Tibial artery (tissue), 4 donors: ENCODE measurements at places on chromosomes 6 and 20.

- no peaks in the 10 kb centered on the region for H3K4me1 ChIP-seq
- no peak overlapping the region for H3K4me3 ChIP-seq
- peaks cover 37% of the 10 kb centered on the region for H3K27me3 ChIP-seq
- no peaks in the 10 kb centered on the region for H3K36me3 ChIP-seq
Measured at GRCh38 chr20:61355585-61355984, 103.5 kb downstream of the CDH4 start.

DNA sequence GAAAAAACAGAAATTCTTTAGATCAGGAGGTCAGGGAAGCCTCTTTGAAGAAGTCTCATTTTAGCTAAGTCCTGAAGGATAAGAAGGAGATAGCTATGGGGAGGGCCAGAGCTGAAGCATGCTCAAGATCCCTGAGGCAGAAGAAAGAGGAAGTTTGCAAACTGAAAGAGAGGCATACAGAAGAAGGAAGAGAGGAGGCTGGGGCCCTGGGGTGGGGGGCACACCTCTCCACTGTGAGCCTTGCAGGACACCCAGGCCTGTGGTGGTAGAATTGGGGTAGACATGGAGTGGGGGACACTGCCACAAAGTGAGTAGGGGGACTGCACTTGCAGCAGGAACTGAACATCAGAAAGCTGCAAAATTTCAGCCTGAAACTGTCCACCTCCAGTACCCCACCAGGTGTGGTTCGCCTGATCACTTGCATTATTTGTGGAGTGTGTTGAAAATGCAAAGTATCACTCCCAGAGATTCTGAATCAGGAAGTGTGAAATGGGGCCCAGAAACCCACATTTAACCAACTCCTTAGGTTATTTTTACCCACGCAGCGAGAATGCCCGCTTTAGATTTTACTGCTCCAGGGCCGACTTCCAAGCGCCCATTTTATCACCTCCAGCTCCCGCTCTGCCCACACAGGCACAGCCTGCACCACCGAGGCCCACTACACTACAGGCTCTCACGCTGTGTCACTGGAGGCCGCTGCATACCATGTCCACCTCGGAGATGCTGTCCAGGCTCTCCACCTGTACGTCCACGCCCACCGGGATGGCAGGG lies 44.0 kb downstream of the GABRR2 start:
- no peaks in the 10 kb centered on the region for H3K4me1 ChIP-seq
- H3K27ac ChIP-seq = no peak overlapping the region
- no peak for DNase-seq
- no peaks in the 10 kb centered on the region for H3K27me3 ChIP-seq

DNA sequence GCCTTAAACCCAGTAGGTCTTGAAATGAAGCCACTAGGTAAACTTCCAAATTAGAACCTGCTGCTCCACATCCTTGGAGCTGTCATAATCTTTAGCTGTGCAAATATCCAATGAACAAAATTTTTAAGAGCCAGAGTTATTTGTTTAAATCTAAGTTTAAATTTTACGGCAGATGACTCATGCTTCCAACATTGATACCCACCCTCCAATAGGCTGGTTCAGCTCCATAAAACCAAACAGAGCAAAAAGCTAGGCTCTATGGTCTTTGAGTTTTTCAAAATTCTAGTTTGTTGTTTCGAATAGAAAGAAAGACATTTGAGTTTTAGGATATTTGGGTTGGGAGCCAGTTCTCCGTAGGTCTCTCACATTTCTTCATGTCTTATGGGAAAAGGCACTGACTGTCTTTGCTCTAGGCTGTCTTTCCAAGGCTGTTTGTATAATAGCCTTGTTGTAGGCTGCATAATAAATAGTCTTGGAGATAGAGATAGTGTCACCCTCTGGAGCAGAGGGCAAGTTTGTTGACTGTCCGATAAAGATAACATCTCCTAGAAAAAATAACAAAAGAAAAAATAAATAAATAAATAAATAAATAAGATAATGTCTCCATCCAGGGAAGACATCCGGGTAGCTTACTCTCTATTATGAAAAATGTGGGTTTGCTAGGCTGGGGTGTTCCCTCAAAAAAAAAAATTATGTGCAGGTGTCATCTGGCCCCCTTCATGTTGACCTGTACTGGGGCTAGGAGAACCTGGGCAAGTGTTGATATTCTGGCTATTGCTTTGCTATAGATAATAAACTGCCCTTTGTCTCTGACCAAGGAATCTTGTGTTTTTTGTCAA lies 36.5 kb downstream of the SLC2A12 start:
- no peak for DNase-seq
- H3K27ac ChIP-seq = no peak overlapping the region
- no peaks in the 10 kb centered on the region for H3K27me3 ChIP-seq
- no peaks in the 10 kb centered on the region for H3K36me3 ChIP-seq
- no peaks in the 10 kb centered on the region for H3K4me1 ChIP-seq

GRCh38 chr6:51529240-51529639 lies 558.2 kb downstream of the PKHD1 start:
- H3K4me1 ChIP-seq = no peaks in the 10 kb centered on the region
- no peak for DNase-seq
- H3K36me3 ChIP-seq = no peaks in the 10 kb centered on the region

GRCh38 chr20:19259141-19259591 lies 46.7 kb downstream of the SLC24A3 start:
- no peak overlapping the region for H3K27ac ChIP-seq
- H3K27me3 ChIP-seq = no peaks in the 10 kb centered on the region
- DNase-seq = no peak
- H3K4me1 ChIP-seq = peaks cover 20% of the 10 kb centered on the region

GRCh38 chr6:169302716-169303115 lies 49.1 kb upstream of the THBS2 start:
- DNase-seq = no peak
- H3K36me3 ChIP-seq = no peaks in the 10 kb centered on the region
- H3K27me3 ChIP-seq = no peaks in the 10 kb centered on the region
- peaks cover 14% of the 10 kb centered on the region for H3K4me1 ChIP-seq
- no peak overlapping the region for H3K4me3 ChIP-seq

DNA sequence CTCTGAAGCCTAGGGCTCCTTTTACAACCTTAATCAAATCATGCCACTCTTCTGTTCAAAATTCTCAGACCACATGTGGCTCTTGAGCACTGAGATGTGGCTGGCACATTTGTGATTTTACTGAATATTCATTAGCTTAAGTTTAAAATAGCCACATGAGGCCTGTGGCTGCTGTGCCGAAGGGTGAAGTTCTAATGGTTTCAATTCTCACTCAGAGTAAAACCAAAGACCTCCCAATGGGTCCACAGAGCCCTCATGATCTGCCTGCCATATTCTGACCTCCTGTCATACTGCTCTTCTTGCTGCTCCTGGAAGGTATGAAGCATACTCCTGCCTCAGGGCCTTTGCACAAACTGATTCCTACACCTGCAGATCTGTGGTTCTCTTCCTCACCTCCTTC lies 7.8 kb upstream of the CST3 start:
- no peaks in the 10 kb centered on the region for H3K36me3 ChIP-seq
- H3K27me3 ChIP-seq = no peaks in the 10 kb centered on the region
- no peak overlapping the region for H3K4me3 ChIP-seq
- H3K27ac ChIP-seq = no peak overlapping the region
- no peak for DNase-seq

DNA sequence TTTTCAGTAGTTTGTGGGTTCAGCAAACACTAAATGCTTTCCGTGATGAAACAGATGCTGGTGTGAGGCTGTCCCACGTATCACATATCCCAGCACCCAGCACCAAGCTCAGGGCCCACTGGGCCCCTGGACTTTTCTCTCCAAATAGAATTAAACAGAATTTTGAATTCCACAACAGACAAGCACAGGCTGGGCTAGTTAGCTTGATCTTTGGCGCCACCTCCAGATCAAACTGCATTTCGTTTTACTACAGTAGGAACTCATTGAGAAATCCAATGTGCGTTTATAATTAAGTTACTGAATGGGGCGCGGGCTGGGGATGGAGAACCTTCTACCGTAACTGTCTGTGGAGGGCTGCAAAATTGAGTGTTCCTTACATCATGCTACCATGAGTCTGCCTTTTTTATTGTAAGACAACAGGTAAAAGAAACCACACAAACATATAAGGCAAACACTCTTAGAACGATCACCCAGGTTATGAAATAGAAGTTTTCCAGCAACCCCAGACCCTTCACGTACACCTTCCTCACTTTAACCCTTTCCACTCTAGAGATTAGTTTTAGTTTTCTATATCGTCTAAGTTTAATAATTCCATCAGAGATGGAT lies 107.8 kb downstream of the ZFP64 start:
- DNase-seq = no peak
- no peaks in the 10 kb centered on the region for H3K27me3 ChIP-seq
- peaks cover 30% of the 10 kb centered on the region for H3K36me3 ChIP-seq

DNA sequence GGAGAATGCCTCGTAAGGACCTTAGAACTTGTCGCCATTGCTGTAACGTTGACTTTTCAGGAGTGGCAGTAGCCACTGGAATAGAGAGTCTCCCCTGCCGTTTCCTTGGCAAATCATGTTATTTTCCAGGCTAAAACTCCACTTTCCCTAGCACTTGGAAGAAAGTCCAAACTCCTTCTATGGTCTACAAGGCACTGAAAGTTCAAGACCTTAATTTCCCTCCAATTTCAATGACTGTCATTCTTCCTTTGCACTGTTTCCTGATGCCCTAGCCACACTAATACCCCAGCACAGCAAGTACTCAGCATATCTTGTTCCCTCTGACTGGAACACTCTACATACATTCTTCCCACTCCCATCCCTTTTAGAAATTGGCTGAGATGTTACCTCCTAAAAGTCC lies 1.8 kb upstream of the TBPL1 start:
- DNase-seq = no peak
- H3K4me1 ChIP-seq = peaks cover 27% of the 10 kb centered on the region
- no peaks in the 10 kb centered on the region for H3K36me3 ChIP-seq
- peak overlapping the region; percentile 100 for H3K4me3 ChIP-seq
- peak overlapping the region; percentile 99 for H3K27ac ChIP-seq

GRCh38 chr6:12289365-12289919 lies 719 bp upstream of the EDN1 start:
- H3K4me1 ChIP-seq = no peaks in the 10 kb centered on the region
- no peaks in the 10 kb centered on the region for H3K27me3 ChIP-seq
- H3K4me3 ChIP-seq = peak overlapping the region; percentile 54
- H3K36me3 ChIP-seq = no peaks in the 10 kb centered on the region
- peak overlapping the region; percentile 64 for H3K27ac ChIP-seq

DNA sequence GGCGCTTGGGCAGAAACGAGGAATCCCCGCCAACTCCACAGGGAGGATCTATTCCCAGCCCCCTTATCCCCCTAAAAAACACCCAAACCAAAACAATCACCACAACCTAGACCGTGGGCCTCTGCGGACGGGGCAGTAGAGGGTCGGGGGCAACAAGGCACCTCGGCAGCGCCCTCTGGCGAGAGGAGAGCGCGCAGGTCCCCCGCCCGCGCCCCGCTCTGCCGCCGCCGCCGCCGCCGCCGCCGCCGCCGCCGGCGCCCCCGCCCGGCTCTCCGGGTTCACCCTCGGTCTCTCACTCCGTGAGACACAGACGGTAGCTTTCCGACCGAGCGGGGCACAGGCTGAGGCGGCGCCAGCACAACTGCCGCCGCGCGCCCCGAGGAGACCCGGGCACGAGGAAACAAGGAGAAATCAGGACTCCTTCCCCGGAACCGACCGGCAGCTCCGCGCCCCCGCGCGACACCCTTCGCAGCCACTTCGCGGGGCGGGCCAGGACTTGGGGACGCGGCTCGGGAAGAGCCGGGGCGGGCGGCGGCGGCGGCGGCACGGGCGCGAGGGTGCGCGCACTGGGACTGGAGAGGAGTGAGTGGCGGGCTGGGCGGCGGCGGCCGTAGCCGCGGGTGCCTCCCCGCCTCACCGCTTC lies at the start of gene SLC35F1:
Gene SLC35F1, plus strand, starts transcription at position 307 of the 643 bp plus-strand sequence.
- H3K4me1 ChIP-seq = peaks cover 10% of the 10 kb centered on the region
- peaks cover 53% of the 10 kb centered on the region for H3K27me3 ChIP-seq
- no peak for DNase-seq
- no peak within 1 kb of the TSS for H3K27ac ChIP-seq
- H3K36me3 ChIP-seq = no peaks in the 10 kb centered on the region

- no peak for DNase-seq
- H3K4me1 ChIP-seq = no peaks in the 10 kb centered on the region
- no peaks in the 10 kb centered on the region for H3K36me3 ChIP-seq
- H3K27ac ChIP-seq = no peak overlapping the region
- no peak overlapping the region for H3K4me3 ChIP-seq
- H3K27me3 ChIP-seq = no peaks in the 10 kb centered on the region
Measured at GRCh38 chr6:95723638-95724037, 146.3 kb downstream of the MANEA start.

DNA sequence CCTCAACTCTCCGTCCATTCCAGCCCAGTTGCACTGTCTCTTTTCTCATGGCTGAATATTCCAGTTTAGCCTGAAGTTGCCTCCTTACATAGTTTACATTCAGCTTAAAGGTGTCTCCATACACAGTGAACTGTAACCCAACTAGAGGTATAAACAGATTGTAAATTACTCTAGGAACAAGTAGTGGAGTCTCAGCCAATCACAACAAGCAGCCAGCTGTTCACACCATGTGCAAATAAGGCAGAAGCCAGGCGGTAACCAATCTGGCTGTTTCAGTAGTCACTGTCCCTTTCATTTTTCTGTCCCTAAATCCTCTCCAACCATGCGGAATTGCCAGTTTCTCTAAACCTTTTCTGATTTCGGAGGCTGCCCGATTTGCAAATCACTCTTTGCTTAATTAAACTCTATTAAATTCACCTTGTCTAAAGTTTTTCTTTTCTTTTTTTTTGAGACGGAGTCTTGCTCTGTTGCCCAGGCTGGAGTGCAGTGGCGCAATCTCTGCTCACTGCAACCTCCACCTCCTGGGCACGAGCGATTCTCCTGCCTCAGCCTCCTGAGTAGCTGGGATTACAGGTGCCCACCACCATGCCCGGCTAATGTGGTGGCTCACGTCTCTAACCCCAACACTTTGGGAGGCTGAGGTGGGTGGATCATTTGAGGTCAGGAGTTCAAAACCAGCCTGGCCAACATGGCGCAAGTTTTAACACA lies 37.6 kb upstream of the GFOD1 start:
- no peaks in the 10 kb centered on the region for H3K27me3 ChIP-seq
- no peaks in the 10 kb centered on the region for H3K36me3 ChIP-seq
- H3K4me3 ChIP-seq = no peak overlapping the region

GRCh38 chr6:111322145-111322544 lies 160.9 kb downstream of the REV3L start:
- no peak for DNase-seq
- H3K27me3 ChIP-seq = no peaks in the 10 kb centered on the region
- peaks cover 79% of the 10 kb centered on the region for H3K36me3 ChIP-seq
- H3K4me3 ChIP-seq = no peak overlapping the region
- no peaks in the 10 kb centered on the region for H3K4me1 ChIP-seq

- H3K4me3 ChIP-seq = no peak overlapping the region
- H3K4me1 ChIP-seq = no peaks in the 10 kb centered on the region
- no peaks in the 10 kb centered on the region for H3K36me3 ChIP-seq
- no peak for DNase-seq
Measured at GRCh38 chr20:22455259-22455658, 129.1 kb downstream of the FOXA2 start.
